D721Med (cell line): ENCODE measurements at places on chromosomes 6 and 20.

- no peak for DNase-seq
Measured at GRCh38 chr6:148648754-148649453, 97.9 kb upstream of the UST start.

- DNase-seq, result no peak
Measured at GRCh38 chr6:19714434-19715166, 122.6 kb upstream of the ID4 start.

DNA sequence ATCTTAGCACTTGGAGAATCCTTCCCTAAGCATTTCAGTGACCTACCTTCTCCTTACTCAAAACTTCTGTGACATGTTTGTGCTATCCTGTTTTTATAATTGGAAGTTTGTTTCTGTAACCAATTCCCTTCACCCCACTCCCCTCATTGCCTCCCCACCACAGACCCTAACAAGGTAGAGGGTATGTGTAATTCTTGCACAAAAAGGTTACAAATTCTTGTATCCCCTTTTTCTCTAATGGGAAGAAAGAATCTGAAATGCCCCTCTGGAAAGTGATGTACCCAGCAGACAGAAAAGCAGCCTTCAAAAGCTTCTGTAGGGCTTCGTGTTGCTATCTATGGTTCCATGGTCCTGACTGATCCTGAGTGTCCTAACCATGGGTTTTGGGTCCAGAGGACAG, 111.7 kb upstream of the TMEM170B start:
- no peak for DNase-seq

GRCh38 chr6:14100138-14100537, 17.4 kb upstream of the CD83 start:
- DNase-seq, result no peak

- no peak for DNase-seq
Measured at GRCh38 chr6:109790131-109790530, 99.0 kb downstream of the FIG4 start.

GRCh38 chr6:35496841-35497570, at the start of gene TEAD3:
Gene TEAD3, minus strand, starts transcription at chr6:35497079.
- DNase-seq, result peak; percentile 90

GRCh38 chr6:82237013-82237412, 10.5 kb downstream of the IBTK start:
- no peak for DNase-seq

GRCh38 chr6:108627692-108628550, 67.2 kb downstream of the FOXO3 start:
- no peak for DNase-seq

- no peak for DNase-seq
Measured at GRCh38 chr6:159483259-159483658, 209.8 kb downstream of the SOD2 start.

- no peak for DNase-seq
Measured at GRCh38 chr20:9458138-9458796, 56.1 kb upstream of the LAMP5 start.

- DNase-seq, result no peak
Measured at GRCh38 chr20:6886065-6886729, 118.7 kb downstream of the BMP2 start.
